Spleen (tissue), 13 donors: ENCODE measurements at places on chromosomes 7 and 10. TPM values are rescaled to one million over a fixed set of nuclear protein-coding genes. Genes with fewer than 3 reads are reported as not detected.

SMO gene
- total RNA-seq = 4.2 TPM

ATG9B gene
- 2.8 TPM for total RNA-seq

DNA sequence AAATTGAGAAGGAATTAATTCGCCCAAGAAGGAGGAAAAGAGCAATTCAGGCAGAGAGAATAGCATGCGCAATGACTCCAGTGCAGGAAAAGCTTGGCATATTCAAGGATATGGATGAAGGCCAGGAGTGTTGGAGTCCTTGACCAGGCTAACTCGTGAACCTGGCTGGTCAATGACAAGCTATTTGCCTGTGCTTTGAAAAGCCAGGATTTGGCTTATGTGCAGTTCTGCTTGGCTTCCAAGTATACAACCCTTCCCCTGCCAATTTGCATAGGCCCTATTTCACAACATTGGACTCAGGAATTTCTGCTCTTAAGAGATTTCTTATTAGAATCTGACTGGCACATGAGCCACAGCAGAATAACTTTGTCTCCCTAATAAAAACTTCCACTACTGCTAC is 72.3 kb upstream of the SP8 start:
- DNase-seq = no peak

- DNase-seq = no peak
Observed at GRCh38 chr10:85741626-85742300, 624.8 kb downstream of the GRID1 start.
